ENCODE measurements at places on chromosomes 1 and 21.

- no peak for DNase-seq
These were observed 356.4 kb downstream of the PTPRU start for GRCh38 chr1:29592731-29593130.

DNA sequence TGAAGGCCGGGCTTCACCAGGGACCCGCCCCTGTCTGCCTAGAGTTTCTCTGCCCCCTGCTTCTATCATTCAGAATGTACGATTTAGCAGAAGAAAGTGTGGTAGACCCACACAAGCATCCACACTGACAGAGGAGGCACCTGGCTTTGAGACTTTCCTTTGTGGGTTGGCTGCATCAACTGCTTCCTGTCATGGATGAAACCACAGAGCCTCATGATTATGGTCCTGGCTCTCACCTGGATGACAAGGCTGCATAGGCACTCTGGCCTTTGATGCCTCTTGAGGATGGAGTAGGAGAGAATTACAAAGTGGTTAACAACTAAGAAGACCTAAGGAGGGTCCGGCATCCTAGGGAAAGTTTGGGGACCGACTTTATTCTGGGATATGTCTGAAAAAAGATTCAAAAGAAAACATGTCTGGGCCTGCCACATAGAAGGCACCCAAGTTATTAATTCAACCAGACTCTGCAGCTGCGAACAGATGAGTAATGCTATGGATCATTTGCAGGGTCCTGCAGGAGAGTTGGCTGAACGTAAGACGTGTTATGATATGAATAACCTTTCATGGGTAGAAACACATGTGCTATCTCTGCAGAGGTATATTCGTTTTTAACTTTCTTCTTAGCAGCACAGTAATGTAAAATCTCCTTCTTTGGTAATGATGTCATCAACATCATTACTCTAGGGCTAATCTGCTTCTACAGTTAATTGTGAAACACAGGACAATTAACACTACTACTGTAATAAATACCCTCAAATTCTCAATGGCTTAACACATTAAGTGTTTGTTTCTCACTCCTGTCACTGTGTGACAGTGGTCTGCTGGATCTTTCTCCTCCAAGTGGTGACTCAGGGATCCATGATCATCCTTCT, 136.2 kb downstream of the SLC35F3 start:
- DNase-seq = no peak

- no peak for DNase-seq
These were observed 8.5 kb upstream of the TSHB start for GRCh38 chr1:115021145-115021544.

- DNase-seq = no peak
These were observed 154.8 kb downstream of the NFIA start for GRCh38 chr1:61237147-61237546.

DNA sequence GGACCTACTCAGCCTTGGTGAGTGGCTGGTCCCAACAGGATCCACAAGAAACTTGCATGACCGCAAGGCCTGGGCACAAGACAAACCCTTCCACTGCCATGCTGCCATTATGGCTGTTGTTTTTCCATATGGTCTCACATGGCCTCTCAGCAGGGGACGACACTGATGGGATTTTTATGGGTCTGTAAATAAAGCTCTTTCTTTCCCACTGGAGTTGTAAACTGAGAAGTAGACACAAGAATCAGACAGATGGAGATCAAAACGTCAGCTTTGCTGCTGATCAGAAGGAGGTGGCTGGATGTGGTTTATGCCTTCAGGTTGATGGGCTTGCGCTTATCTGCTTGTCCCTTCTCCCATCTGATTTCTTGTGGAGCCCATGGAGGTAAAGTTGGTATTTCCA, 138.1 kb upstream of the KCNJ6 start:
- DNase-seq = no peak

- DNase-seq = no peak
These were observed 52.1 kb upstream of the CD5L start for GRCh38 chr1:157893686-157894085.
